ENCODE measurements at places on chromosomes 13 and 19.

DNA sequence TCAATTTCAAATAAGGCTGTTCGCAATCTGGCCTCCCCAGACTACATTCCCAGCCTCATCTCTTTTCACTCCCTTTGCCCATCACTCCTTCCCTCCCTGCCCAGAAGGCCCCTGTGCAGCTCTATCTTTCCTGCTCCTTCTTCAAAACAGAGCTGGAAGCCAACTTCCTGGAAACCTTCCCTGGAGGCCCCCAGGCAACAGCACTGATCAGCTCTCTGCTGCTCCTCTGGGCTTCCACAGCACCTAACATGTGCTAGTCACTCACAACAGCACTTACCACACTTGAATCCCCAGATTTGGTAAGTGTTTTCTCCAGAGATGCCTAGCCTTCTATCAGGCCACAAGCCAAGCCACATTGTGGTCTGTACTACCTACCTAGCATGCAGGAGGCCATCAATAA lies 9.5 kb downstream of the SMAD9 start:
- no peak for DNase-seq

- no peak for DNase-seq
These were observed 3.9 kb downstream of the SIAH3 start for GRCh38 chr13:45847554-45848224.

GRCh38 chr13:24032252-24032651 lies 128.3 kb upstream of the SPATA13 start:
- no peak for DNase-seq

DNA sequence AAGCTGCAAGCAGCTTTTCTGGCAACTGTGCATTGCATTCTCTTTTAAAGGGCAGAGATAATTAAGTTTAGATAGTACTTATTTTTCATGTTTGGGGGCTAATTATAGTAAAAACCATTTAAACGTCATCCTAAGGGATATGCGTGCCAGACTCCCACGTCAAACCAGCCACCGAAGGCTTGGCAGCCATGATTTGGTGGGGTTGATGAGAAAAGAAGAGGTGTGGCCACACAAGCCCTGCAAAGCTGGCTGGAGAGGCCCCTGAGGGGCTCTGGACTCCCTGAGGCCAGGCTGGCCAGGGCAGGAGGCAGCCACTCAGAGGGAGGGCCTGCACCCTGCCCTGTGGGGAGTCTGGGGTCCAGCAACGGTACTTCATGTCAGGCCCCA lies 17.5 kb downstream of the PEPD start:
- DNase-seq, result no peak

DNA sequence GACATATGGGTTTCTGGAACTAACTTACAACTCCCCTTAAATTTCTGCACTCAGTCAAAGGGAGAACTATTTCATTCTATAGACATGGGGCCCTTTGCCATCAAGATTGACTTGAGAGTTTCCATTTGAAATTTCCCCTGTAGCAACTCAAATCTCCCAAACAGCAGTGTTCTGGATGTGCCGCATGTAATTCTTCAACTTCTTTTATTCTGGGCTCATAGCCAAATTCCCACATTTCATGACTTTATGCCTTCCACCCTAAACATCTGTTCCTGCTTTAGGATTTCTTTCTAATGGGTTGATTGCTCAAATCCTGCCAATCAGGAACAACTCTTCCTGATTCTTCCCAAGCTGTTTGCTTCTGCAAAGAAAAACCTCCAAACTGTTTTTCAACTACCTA lies 336.0 kb downstream of the TBC1D4 start:
- DNase-seq, result no peak

DNA sequence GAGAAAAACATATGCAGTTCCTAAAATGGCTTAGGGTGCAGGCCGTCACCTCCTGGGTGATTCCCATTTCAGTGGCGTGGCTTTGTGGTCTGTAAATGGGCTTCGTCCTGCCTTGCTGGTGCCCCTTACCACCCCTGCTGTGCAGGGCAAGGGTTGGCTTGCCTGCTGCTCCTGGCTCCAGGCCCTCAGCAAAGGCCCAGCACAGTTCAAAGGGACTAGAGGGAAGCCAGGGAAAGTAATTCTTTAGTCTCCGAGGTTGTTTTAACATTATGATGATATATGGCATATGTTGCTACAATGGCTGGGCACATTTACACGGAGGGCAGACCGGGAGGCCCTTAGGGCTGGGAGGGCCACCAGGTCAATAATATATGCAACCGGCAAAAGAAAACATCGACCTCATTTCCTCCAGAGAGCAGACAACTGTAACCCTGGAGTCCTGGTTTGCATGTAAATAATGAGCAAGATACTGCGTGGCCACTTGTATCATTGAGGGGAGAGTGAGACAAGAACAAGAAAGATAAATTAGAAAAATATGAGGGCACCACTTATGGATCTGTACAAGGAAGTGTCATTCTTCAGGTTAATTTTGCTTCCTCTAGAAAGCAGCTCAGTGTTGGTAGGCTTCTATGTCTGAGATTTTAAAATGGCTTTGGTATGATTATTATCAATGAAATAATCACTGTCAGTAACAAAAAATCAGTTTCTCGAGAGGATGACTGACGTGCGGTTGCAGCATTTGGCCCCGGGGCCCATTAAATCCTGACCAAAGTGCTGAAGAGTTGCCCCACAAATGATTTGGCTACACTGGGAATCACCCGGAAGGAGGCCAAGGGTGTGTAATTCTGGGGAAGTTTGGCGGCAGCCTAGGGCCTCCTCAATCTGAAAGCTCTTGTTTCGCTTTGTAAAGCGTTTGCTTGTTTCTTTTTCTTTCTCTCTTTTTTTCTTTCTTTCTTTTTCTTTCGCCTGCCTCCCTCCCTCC lies 32.8 kb upstream of the URI1 start:
- DNase-seq, result peak; percentile 40

GRCh38 chr19:45179072-45179891 lies 698 bp downstream of the BLOC1S3 start:
- no peak for DNase-seq

- DNase-seq, result no peak
These were observed 1268.2 kb downstream of the SLITRK1 start for GRCh38 chr13:82614086-82614485.

- DNase-seq, result no peak
These were observed 507 bp downstream of the ALG5 start for GRCh38 chr13:36998624-36999041.

- no peak for DNase-seq
These were observed 1.1 kb upstream of the FLT3LG start for GRCh38 chr19:49472936-49473335.

DNA sequence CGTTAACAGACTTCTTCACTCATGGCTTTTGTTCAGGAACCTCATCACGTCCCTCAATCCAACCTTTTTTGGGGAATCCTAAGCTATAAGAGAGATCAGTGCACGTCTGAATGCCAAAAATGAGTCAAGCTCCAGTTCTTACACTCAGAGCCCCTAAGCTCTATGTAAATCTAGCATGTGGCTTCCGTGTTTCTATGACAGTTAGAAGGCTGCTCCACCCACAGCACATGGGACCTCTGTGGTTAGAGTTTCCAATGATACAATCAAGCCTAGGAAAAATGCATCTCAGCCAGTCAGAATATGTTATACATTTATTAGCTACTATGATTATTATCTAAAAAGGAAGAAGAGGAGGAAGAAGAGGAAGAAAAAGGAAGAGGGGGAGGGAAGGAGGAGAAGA lies 135.9 kb downstream of the ENOX1 start:
- no peak for DNase-seq
